ENCODE measurements at places on chromosomes 1 and 21.

DNA sequence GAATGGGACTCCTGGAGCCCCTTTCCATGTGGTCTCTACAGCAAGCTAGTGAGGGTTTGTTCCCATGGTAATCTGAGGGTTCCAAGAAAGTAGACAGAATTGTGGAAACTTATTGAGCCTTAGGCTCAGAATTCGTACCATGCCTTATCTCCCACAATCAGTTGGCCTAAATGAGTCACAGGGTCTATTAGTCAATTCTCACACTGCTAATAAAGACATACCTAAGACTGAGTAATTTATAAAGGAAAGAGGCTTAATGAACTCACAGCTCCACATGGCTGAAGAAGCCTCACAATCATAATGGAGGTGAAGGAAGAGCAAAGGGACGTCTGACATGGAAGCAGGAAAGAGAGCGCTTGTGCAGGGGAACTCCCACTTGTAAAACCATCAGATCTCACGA, 106.6 kb upstream of the CXADR start:
- DNase-seq, result no peak

GRCh38 chr1:225866061-225866837, 15.9 kb downstream of the TMEM63A start:
- no peak for DNase-seq

GRCh38 chr1:31877544-31877943, 60.6 kb downstream of the PTP4A2 start:
- DNase-seq, result no peak

- DNase-seq, result no peak
These were observed 20.5 kb downstream of the HIVEP3 start for GRCh38 chr1:41898191-41898713.

DNA sequence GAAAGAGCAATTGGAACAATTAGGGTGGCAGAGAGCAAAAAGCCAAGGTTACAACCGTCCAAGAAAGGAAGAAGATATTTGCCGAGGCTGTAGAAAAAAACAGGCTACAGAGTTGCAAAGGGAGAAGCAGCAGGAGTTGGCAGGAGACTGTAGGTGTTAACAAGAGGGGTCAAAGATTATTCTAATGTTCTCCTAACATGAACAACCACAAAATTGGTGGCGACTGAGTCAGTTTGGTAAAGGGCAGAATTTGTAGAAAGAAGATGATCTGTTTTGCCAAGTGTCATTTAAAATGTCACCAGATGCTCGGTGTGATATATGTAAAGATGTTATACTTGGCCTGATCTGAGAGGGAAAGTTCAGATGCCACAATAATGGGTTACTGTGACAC, 401 bp upstream of the PRUNE1 start:
- DNase-seq, result no peak

- no peak for DNase-seq
These were observed 15.2 kb downstream of the DISP3 start for GRCh38 chr1:11493972-11494655.

DNA sequence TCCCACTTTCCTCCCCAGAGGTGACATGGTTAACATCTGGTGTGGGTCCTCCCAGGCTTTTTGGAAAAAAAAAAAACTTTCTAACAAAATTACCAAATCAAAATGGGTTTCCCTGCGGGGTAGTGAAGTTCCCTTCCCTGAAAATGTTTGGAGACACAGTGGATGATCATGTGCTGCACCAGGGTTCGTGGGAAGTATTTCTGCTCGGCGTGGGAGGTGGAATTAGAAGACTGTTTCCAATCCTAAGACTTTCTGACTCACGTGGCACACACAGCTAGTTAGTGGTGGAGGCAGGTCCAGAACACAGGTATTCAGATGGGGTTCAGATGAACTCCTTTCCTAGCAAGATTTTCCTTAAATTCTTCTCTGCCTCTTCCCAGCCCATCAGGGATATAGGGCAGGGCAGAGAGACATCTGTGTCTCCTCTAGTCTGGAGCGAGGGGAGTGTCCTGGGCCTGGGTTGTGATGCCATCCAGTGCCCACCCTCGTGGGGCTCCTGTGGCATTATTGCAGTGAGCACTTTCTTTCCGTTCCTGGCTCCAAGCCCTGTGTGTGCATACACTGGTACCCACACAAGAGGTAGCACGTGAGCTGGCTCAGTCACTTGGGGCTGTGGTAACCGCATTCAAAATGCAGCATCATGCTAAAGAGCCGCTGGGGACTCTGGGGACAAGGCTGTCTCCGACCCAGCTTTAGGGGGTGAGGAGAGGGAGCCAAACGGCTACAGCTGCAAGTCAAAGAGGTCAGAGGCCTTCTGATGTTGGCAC, 27.5 kb downstream of the KCNC4 start:
- no peak for DNase-seq

DNA sequence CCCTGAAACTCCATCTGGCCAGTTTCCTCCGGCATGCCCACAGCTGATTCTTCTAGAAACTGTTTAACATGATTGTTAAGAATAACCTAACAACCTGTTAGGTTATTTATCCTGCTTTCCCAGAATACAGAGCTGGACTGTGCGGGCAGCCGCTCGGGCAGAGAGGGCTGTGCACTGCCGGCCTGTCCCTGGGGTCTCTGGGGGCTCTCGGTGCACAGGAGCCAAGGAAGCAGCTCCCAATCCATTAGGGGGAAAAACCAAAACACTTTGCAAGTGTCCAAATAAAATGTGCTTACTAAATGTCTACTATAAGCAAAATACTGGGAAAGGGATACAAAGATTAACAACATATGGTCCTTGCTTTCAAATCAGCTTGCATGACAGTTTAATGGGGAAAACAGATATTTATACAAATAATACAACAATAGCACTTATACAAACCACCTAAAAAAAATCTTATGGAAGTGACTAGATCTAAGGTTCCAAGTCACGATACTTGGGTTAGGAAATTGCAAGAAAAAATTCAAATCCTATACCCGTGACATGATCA, 50.7 kb downstream of the HLCS start:
- no peak for DNase-seq

- DNase-seq, result no peak
These were observed 792 bp downstream of the SNX7 start for GRCh38 chr1:98662356-98662670.

DNA sequence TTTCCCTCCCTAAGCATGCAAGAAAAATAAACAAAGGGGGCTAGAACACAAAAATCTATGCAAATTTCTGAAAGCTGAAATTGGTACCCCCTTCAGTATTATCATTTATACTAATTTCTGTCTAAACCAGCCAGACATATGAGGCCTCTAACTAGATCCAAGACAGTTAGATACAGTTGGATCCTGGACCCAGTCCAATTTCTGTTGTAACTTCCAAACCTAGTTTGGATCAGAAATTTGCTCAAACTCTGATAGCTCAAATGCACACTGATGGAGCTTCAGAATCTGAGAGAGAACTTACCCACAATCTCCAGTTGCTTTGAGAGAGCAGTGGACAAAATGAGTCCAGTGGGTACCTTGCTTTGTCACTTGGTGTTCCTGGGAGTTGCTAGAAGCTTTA, 11.9 kb downstream of the CEP350 start:
- no peak for DNase-seq

DNA sequence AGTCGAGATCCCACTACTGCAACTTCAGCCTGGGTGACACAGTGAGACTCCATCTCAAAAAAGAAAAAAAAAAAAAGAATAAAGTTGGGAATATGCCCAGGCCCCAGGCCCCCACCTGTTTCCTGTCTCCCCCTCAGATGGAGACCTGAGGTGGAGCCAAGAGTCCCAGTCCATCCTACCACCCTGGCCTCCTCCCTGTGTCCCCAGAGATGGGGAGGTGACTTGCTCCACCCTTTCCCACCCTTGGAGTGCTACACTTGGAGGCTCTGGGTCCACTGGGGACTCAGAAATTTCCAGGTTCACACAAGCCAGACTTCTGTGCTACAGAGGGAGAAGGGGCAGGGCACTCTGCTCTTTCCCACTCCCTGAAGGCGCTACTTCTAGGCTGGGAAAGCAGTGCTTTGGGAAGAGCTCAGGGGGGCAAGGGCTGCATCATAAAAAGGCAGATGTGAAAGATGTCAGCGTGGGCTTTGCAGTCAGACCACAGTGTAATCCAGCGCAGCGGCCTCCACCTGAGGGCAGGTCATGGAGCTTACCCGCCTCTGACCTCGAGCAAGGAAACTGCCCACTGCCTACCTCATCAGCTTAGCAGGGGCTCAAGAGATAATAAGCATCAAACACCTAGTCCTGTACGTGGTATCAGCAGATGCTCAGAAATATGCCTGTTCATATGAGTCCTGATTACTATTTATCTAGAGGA, 13.4 kb downstream of the TMEM63A start:
- DNase-seq, result no peak

DNA sequence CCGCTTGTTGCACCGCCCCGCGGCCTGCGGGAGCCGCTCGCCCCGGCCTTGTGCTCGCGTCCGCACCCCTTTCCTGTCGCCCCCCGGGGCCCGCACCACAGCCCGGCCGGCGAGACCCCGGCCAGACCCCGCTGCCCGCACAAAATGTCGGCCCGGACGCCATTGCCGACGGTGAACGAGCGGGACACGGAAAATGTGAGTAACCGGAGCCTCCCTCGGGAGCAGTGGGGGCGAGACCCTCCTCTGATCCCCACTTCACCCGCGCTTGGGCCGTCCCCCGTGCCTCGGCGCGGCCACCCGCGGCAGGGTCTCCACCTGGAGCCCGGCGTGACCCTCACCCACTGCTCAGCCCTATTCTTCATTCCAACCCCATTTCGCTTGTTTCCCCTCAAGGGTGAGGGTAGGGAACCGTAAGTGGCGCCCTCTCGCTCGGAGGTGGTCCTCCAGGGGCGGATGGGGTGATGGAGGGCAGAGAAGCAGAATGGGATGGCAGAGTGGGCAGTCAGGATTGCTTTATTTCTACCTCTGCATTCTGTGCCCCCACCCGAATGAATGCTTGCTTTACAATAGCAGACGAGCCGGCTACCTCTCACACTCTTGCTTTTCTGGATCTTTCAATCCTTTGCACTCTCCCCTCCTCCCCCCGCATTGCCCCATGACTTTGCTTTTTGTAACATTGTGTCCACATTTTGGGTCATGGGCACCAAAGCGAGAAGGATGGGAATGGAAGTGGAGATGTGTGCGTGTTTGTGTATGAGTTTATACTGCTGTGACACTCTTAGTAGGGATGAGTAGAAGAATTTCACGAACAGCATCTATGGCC, 954 bp downstream of the MARK1 start:
- no peak for DNase-seq

DNA sequence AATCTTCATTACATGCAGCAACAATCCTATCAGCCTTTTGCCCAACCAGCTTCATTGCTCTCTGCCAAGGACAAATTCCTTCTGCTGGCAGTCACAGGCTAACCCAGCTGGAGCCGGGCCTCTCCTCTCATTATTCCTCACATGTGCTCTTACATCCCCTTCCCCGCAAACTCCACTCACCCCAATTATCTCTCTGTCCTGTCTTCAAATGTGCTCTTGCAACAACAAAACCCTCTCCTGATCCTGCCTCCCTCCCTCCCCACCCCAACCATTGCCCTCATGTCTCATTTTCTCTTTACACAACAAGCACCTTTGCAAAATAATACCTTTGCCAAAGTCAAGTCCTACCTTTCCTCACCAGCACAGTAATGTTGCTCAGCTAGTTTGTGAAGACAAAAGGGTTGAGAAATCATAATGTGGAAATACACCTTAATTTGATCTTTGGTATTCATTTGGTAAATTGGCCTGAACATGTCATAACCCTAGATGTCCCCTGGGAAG, 36.0 kb upstream of the DHCR24 start:
- peak; percentile 23 for DNase-seq

- DNase-seq, result no peak
These were observed 123.3 kb upstream of the USP24 start for GRCh38 chr1:55338448-55338820.

DNA sequence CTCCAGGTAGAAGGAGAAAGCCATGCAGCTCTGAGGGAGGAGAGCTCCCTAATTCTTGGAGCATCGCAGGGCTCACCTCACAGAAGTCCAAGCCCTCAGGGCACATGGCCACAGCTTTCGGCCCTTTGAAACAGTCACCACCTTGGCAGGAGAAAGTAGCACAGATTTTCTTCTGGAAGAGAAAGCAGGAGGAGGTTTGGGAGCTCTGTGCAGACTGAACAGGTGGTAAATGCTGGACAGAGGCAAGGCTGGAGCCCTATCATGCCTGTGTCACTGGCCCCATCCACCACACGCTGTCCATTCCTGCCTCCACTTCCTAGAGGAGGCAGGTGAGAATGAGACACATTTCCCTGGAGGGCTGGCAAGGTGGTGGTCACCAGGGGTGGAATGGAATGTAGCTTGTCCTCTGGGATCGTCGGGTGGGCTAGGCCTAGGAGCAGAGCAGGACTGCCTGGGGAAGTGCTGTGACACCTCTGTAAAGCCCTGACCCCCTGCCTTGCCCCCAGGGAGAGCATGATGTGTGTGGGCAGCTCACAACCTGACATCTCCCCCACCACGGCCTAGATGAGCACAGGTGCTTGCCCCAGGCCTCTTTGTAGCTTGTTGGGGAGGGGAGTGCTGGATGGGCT, 2.8 kb upstream of the INPP5B start:
- no peak for DNase-seq

DNA sequence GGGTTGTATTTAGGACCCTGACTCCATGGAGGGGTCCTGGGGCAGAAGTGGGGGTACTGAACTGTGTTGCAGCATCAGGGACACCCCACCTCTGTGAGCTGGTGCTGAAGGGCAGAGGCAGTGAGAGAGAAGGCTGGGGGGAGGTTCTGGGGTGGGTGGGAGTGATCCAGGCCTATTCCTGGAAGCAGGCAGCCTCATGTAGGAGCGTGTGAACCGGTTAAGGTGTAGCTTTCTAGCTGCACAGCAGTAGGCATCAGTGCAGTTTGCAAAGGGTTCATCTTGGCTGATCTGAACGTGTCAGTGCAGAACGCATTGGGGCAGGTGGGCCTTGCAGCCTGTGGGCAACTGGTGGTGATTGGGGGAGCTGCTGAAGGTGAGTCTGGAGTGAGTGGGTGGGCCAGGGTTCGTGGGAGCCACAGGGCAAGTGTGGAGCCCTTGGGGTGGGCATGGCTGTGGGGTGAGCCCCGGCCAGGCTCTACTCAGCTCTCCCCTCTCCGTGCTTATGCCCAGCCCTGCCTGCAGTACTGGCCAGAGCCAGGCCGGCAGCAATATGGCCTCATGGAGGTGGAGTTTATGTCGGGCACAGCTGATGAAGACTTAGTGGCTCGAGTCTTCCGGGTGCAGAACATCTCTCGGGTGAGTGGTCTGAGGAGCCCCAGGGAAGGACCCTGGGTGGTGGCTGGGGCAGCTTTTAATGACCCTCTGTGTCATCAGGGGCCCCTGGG, 86.7 kb downstream of the PTPRU start:
- no peak for DNase-seq

- DNase-seq, result no peak
These were observed 26.1 kb downstream of the PKP1 start for GRCh38 chr1:201309416-201309815.

DNA sequence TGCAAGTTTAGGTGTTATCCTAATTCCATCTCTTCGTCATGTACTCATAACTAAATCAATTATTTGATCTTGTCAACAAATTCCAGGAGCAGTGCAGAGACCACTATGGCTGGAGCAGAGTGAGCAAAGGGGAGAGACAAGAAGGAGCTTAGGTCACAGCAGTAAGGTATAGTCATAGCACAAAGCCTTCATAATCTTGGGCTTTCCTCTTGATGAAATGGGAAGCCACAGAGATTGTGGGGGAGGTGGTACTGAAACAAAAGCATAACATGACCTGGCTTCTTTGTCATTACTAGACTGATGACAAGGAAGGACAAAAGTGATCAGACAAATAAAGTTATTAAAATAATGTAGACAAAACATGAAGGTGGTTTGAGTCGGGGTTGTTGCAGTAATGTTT, 60.1 kb upstream of the PTGS2 start:
- DNase-seq, result no peak
